AG04450 (cell line): ENCODE measurements at places on chromosomes 16 and 17.

DNA sequence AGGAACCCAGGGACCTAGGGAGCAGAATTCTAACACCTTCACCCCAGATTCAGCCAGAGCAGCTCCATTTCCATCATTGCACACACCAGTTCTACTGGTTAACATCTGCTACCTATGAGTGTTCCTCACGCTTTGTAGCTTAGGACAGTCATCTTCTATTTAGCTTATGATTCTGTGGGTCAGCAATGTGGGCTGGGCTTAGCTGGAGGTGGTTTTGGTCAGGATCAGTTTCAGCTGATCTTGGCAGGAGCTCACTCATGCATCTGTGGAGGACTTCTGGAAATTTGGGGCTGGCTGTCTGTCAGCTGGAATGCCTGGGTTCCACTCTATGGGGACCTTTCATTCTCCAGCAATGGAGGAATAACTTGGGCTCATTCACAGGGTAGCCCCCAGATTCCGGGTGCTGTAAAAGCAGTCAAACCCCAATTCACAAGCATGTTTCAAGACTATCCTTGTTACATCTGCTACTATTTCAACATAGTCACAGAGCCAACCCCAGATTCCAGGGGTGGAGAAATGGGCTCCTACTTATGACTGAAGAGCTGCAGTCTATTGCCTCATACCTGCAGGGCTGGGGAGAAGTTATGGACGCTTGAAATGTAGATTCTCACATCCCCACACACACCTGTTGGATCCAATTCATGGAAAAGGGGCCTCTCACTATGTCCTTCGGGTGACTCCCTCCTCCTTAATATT lies 3.4 kb upstream of the HP start:
- no peak for DNase-seq

- DNase-seq: no peak
Observed at GRCh38 chr17:48241131-48241591, 133.6 kb downstream of the SNX11 start.

DNA sequence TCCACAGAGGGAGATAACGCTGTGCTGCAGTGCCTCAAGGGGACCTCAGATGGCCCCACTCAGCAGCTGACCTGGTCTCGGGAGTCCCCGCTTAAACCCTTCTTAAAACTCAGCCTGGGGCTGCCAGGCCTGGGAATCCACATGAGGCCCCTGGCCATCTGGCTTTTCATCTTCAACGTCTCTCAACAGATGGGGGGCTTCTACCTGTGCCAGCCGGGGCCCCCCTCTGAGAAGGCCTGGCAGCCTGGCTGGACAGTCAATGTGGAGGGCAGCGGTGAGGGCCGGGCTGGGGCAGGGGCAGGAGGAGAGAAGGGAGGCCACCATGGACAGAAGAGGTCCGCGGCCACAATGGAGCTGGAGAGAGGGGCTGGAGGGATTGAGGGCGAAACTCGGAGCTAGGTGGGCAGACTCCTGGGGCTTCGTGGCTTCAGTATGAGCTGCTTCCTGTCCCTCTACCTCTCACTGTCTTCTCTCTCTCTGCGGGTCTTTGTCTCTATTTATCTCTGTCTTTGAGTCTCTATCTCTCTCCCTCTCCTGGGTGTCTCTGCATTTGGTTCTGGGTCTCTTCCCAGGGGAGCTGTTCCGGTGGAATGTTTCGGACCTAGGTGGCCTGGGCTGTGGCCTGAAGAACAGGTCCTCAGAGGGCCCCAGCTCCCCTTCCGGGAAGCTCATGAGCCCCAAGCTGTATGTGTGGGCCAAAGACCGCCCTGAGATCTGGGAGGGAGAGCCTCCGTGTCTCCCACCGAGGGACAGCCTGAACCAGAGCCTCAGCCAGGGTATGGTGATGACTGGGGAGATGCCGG lies 769 bp downstream of the CD19 start:
- DNase-seq: no peak

GRCh38 chr17:28959471-28959871 lies 8.2 kb upstream of the PHF12 start:
- DNase-seq: no peak

GRCh38 chr17:7477392-7478275 lies 1.8 kb downstream of the ZBTB4 start:
- peak; percentile 85 for DNase-seq

GRCh38 chr16:84340325-84341040 lies 27.9 kb upstream of the ATP2C2 start:
- no peak for DNase-seq

GRCh38 chr17:60421273-60422161 lies 772 bp upstream of the CHCT1 start:
- DNase-seq: no peak

GRCh38 chr17:29559640-29560039 lies 7.2 kb downstream of the ABHD15 start:
- DNase-seq: no peak

GRCh38 chr16:24497440-24497839 lies 41.9 kb upstream of the RBBP6 start:
- no peak for DNase-seq

DNA sequence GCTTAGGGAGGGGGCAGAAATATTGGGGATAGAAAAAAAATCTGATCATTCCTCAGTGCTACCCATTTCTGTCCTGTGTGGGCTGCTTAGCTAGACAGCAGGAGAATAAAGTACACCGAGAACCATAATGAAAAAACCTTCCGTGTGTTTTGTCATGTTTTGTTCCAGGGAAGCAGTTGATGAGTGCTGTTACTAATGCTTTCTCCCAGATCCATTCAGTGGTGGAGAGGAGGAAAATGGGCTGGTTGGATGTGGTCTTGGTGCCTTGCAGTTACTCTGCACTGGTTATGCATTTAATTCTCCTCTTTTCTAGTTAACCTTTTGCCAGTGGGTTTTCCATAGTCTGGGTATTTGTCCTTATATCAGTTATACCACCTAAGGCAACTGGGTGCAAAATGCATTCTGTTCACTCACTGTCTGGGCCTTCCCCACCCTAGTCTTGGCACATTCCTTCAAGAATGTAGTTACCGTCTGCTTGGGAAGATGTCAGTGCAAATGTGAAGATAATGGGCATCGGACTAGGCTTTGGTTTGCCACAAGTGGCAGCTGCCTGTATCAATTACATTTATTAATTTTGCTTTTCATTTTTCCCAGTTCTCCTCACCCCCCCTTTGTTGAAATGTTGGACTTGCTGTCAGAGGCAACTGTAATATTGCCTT lies 9.3 kb upstream of the TBKBP1 start:
- DNase-seq: no peak

GRCh38 chr16:51510416-51510815 lies 359.3 kb upstream of the SALL1 start:
- no peak for DNase-seq

GRCh38 chr16:47477679-47478078 lies 16.5 kb downstream of the PHKB start:
- no peak for DNase-seq

DNA sequence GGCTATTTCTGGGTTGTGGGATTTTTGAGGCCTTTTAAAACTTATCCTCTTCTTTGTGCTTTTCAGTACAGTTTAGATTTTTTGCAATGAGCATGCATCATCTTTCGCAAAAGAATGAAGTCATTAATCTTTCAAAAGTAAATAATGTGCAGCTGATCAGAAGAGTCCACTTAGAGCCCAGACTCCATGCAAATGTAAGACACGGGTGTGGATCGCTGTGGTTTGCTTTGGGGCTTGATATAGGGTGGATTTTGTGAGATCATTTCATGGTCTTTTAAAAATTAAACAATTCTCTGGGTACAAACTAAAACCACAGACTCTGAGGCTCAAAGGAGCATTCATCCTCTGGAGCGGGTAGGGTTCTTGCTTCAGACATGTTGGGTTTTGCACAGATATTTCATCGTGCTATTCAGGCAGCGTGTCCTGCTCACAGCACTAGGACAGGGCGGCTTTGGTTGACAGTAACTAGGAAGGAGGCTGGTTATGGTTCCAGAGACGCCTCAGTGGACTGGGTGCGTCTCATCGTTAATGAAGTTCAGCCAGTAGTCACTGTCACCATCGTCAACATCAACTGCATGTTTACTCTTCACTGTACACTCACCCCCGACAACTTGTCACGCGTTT lies 129.4 kb upstream of the PLCG2 start:
- DNase-seq: no peak

- DNase-seq: no peak
Observed at GRCh38 chr16:55628306-55628968, 27.4 kb upstream of the SLC6A2 start.

DNA sequence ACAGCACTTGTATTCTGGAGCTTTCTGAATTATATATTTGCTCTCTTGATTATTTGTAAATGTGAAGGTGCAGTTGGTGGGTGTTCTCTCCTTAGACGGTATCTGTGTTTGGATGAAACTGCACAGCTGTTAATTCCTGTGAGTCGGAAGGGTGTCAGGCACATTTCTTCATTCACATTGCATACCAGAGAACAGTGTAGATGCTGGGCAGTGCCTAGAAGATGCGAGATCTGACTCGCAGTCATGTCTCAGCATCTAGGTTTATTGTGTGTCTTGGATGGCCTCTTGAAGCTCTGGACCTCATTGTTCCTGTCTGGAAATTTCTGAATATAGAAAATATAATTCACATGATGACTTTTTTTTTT lies 61.2 kb downstream of the CLEC16A start:
- no peak for DNase-seq

GRCh38 chr16:2081201-2082084 lies 33.7 kb downstream of the TSC2 start:
- DNase-seq: no peak

- peak; percentile 20 for DNase-seq
Observed at GRCh38 chr16:73956587-73957494, 339.8 kb upstream of the PSMD7 start.

- peak; percentile 71 for DNase-seq
Observed at GRCh38 chr17:8409966-8410882, 12.6 kb upstream of the RNF222 start.

GRCh38 chr17:40025991-40026815 lies 11.0 kb downstream of the CSF3 start:
- no peak for DNase-seq

DNA sequence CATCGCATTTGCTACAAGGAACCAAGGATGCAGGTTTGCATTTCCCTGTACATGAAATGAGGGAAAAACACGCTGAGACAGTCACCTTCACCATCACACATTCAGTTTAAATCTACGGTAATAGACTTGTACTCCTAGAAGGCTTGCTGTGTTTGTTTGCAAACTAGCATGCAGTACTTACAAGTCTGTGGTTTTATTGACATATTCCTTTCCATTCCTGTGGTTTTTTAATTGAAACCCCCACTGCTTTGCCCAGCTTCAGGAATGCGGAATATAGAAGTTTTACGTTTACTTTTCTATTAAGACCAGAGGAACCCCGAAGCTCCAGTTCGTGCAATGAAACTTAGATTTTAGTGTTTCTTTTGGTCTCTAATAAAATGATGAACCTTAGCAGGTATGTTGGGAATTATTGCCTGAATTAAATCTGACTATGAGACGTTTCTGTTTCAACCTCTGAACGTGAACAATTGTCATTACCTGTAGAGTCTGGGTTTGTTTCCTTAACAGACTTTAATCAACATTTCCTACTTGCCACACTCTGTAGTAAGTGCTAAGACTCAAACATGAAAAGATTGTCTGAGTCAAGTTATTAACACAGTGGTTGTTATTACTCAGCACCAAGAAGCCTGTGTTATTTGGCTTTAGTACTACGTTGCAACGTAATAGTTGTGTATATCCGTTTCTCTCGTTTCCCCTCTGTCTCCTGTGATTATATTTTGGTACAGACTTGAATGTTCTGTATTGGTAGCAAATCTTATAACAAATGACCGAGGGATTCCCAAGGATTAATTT lies 793.3 kb upstream of the GOT2 start:
- peak; percentile 26 for DNase-seq

DNA sequence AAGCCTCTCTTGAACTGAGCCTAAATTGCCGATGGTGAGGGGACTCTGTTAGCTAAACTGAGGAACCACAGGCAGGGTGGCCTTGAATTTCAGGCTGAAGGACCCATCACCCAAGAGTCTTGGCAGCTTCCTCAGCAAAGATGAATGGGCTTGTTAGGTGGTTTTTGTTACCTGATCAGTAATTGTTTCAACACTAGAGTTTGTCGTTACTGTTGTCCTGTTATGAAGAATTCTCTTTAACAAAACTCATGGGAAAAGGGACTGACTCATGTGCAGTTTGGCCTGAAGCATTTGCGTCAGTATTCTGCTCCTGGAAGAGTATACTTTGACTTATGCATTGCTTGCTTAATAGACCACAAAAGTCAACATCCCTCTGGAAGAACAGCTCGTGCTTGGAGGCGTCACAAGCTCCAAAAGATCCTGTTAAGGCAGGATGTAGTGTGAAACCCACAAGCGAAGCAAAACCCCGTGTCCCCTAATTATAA lies 206.0 kb downstream of the IRX3 start:
- DNase-seq: peak; percentile 88

DNA sequence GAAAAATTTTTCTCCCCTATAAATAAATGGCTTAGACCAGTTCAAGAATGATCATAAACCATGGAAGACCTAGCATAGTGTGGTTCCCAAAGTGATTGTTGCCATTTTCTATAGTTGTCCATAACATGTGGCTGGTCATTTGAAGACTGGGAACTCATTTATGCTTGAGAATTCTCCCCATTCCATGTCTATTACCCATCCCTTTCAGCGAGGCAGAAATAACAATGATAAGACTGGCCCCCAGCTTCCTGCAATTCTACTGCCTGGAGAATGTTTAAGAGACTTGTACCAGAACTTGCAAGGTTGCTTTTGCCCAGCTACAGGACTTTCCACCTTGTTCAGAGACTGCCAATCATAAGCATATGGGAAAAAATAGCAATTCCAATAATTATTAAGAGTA lies 146.5 kb upstream of the CDH11 start:
- no peak for DNase-seq

- no peak for DNase-seq
Observed at GRCh38 chr17:44595216-44595775, 38.0 kb downstream of the FZD2 start.

- DNase-seq: no peak
Observed at GRCh38 chr16:6633456-6633855, 699.2 kb upstream of the RBFOX1 start.

DNA sequence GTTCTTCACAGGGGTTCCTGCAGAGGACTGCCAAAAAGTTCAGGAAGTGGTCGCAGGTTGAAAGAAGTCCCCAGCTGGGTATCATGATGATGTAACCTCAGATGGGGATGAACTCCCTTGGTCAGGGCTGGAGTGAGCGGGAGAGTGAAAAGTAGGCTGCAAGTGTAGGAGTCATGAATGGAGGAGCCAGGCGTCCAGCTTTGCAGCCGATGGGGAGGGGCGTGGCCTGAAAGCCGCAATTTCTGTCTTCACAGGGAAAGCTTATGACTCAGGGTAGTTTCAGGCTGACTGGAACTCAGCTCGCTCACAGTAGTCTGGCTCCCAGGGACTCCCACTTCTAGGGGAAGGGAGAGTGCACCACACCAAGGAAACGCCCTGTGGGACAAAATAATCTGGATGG lies 70.0 kb upstream of the HS3ST3A1 start:
- DNase-seq: no peak

DNA sequence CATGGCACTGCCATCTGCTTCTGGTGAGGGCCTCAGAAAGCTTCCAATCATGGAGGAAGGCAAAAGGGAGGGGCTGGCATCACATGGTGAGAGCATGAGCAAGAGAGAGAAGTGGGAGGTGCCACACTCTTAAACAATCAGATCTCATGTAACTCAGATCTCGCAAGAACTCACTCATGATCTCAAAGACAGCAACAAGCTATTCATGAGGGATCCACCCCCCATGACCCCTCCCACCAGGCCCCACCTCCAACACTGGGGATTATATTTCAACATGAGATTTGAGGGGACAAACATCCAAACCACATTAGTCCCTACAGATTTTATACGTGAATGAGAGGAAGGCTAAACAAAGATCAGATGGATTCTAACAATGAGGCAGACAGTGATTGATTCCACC lies 8.9 kb upstream of the TMEM132E start:
- no peak for DNase-seq

- no peak for DNase-seq
Observed at GRCh38 chr17:47633996-47634395, 15.7 kb upstream of the KPNB1 start.
